ENCODE measurements at places on chromosomes 3 and 15.

GRCh38 chr3:169288553-169288952 lies 375.0 kb downstream of the MECOM start:
- DNase-seq, result no peak

DNA sequence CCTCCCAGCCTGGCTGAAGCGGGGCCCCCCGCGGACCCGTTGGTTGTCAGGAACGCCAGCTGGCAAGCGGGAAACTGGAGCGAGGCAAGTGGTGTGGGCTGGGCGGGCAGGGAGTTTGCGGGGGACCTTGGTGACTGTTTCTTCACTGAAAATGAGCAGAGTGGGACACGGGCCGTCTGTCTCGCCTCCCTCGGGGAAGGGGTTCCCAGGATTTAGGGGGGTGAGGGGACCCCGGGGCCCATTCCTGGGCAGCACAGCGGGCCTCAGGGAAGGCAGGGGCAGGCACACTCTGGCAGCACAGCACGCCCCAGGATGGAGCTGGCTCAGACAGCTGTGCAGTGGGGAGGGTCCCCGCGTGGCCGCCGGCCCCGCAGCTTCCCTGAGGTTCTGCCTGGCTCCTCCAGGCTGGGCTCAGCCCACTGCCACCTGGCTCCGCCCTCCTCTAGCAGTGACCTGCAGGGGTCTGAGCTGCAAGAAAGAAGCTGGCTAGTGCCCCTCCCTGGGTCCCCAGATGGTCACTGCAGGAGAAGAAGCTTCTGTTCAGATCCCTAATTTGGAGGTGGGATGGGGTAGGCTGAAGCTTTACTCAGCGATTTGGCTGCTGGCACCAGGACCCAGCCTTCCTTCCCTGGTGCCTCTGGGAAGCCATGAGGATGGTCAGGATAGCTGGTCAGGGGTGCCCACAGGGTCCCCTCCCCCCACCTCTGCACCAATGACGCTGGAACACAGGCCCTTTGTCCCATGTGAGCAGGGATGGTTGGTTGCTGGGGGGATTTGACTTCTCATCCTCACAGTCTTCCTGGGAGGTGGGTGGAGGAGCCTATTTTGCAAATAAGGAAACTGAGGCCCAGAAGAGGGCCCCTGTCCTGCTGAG lies 90.4 kb downstream of the TBC1D2B start:
- DNase-seq, result no peak

DNA sequence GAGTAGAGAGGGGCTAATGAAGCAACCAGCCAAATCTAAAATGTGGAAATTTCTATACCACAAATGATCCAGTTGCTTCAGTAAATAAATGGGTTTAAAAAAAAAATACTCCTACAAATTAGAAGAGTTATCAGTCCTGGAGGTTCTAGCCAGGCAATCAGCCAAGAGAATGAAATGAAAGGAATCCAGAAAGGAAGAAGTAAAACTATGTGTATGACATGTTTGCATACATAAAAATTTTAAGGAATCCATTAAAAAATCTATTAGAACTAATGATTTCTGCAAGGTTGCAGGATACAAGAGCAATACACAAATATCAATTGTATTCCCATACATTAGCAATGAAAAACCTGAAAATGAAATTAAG lies 9.6 kb downstream of the MESP2 start:
- DNase-seq, result no peak

DNA sequence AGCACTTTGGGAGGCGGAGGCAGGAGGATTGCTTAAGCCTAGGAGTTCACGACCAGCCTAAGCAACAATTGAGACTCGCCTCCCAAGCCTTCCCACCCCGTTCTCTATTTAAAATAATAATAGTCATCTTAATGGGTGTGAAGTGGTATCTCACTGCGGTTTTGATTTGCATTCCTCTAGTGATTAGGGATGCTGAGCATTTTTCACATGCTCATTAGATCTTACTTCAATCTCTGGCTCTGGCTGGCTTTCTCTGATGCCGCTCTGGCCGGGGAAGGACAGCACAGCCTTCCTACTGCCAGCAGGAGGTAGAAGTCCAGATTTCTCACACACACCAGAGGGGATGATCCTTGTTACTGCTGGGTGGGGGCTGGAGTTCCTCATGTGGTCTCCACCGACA lies 7.4 kb upstream of the EIF4A2 start:
- DNase-seq, result no peak

GRCh38 chr3:64867224-64867623 lies 179.4 kb upstream of the ADAMTS9 start:
- no peak for DNase-seq

DNA sequence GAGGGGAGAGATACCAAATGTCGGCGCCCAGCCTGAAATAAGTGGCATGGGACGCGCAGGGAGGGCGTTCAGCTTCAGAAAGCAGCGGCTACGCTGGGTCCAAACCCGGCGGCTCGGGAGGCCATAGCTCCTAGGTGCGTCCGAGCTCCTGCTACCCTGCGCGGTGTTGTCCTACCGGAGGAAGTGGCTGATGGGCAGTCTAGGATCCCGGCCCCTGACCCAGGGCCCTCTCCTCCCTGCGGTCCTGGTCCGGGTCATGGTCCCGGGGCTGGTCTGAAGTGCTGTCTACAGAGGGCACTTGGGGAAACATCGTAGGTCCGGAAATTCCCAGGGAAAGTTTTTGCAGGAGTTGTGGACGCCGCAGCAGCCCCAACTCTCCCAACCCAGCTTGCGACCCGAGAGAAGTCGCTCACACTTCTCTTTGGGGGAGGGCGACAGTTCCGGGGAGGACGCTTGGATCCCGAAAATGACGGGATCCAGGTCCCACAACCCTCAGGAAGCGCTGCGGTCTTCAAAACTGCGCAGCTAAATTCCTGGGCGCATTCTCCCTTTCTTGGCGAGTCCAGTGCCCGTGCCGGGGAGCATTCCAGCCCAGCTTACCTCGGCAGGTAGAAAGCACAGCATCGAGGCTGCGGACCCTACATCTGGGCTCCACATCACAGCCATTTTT lies 9.1 kb upstream of the FOXB1 start:
- no peak for DNase-seq

DNA sequence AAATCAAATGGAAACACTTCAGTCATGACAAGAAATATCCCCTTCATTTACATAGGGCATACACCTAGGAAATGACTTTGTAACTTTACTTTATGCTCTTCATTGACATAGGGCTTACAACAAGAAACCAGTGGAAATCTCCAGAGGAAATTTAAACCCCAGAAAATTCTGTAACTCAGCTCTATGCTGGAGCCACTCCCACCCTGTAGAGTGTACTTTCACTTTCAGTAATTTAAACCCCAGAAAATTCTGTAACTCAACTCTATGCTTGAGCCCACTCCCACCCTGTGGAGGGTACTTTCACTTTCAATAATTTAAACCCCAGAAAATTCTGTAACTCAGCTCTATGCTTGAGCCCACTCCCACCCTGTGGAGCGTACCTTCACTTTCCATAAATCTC lies 987.1 kb upstream of the CADM2 start:
- no peak for DNase-seq

DNA sequence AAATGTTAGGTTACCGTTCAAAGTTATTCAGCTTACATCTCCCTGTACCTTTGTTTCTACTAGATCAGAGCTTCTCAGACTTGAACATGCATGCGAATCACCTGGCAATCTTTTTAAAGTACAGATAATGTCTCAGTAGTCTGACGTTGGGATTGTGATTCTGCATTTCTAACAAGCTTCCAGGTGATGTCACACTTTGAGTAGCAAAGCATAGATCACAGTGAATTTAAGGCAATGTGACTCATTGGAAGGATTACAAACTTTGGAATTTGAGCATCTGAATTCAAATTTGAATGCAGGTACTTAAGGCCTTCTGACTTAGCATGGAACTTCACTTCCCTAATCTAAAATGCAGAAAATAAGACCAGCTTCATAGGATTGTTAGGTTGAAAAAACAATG lies 10.8 kb upstream of the ZMAT3 start:
- no peak for DNase-seq

GRCh38 chr3:159806412-159806811 lies 182.2 kb upstream of the IL12A start:
- no peak for DNase-seq

GRCh38 chr3:159416856-159417255 lies 571.8 kb upstream of the IL12A start:
- DNase-seq, result no peak

- no peak for DNase-seq
Measured at GRCh38 chr3:64107190-64107589, 83.9 kb upstream of the PSMD6 start.

DNA sequence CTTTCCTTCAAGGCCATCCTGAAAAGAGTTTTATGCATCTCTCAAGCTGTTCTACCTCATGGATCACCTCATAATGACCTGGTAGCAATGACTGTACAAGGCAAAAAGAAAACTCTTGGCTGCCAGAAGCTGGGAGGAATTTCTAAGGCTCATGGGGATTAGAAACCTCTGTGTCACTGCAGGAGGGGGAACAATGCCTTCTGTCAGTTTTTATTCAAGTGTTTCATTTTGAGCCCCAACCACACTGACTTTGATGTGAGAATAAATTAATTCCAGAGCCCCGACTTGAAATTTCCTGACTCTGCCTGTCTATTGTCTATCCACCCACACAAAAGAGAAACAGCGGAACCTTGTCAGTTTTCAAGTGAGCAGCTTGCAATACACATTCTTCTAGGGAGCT lies 58.7 kb upstream of the MRPL3 start:
- no peak for DNase-seq

- no peak for DNase-seq
Measured at GRCh38 chr3:34938784-34939183, 700.5 kb upstream of the ARPP21 start.

DNA sequence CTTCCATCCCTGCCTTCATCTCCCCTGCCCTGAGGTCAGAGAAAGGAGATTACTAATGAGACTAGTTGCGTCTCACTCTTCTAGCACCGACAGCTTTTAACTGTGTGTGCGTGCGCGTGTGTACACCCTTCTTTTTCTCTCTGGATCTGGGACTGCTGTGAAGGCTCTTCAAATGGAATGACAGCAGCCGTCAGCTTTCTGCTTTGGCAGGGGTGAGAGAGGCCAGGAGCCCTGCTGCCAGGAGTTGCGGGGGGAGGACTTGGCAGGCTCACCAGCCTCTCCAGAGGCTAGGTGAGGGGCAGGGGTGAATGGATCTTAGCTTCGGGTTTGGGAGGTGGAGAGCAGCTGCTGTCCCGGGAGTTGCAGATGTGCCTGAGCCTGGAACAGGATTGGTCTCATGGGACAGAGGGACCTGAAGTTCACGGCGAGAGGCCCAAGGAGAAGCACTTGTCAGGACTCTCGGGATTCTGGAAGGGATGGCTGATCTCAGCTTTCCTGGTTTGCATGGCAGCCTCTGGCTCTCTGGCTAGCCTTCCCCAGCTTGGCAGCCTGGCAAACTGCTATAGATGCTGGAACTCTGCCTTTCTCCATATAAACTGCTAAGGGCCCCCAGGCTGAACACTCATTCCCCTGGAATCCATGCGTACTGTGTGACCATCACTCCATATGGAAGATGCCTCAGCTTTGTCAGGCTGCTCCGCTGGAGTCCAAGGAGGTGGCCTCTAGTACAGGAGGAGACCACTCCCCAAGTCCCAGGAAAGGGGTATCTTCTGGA lies 16.6 kb downstream of the TEX264 start:
- DNase-seq, result no peak

GRCh38 chr3:98328933-98329332 lies 24.7 kb upstream of the OR5K4 start:
- no peak for DNase-seq

DNA sequence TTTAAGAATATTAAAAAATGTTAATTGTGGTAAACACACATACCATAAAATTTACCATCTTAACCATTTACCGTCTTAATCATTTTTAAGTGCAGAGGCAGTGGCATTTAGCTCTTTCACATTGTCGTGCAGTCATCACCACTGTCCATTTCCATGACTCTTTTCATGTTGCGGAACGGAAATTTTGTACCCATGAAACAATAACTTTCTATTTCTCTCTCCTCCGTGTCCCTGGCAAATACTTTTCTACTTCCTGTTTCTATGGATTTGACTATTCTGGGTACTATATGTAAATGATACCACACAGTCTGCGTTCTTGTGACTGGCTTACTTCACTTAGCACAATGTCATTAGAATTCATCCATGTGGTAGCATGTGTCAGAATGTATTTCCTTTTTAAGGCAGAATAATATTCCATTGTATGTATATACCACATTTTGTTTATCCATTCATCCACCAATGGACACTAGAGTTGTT lies 27.9 kb downstream of the AKAP13 start:
- no peak for DNase-seq

- DNase-seq, result no peak
Measured at GRCh38 chr15:68278595-68279405, 1.3 kb downstream of the FEM1B start.
